ENCODE measurements at places on chromosomes 12 and 14. TPM values are rescaled to one million over a fixed set of nuclear protein-coding genes. Genes with fewer than 3 reads are reported as not detected.

- no peak overlapping the region for H3K27ac ChIP-seq
- no peaks in the 10 kb centered on the region for H3K4me1 ChIP-seq
Observed at GRCh38 chr14:86788224-86788623, 1204.8 kb downstream of the GALC start.

GRCh38 chr12:102891756-102892155, 25.3 kb downstream of the PAH start:
- no peaks in the 10 kb centered on the region for H3K27me3 ChIP-seq
- H3K27ac ChIP-seq: no peak overlapping the region
- H3K36me3 ChIP-seq: no peaks in the 10 kb centered on the region
- no peak for DNase-seq
- no peak overlapping the region for H3K4me3 ChIP-seq
- no peaks in the 10 kb centered on the region for H3K4me1 ChIP-seq

DNA sequence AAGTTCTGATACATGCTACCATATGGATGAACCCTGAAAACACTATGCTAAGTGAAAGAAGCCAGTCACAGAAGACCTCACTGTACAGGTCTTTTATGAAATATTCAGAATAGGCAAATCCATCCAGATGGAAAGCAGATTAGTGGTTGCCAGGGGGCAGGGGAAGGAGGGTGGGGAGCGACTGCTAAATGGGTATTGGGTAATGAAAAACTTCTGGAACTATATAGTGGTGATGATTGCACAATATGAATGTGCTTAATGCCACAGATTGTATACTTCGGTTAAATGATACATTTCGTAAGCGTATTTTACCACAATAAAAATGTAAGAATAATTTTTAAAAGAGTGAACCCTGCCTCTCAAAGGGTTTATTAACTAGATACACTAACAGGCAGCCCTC, 11.8 kb upstream of the KSR2 start:
- no peaks in the 10 kb centered on the region for H3K36me3 ChIP-seq
- no peaks in the 10 kb centered on the region for H3K4me1 ChIP-seq
- DNase-seq: no peak
- no peak overlapping the region for H3K27ac ChIP-seq

DNA sequence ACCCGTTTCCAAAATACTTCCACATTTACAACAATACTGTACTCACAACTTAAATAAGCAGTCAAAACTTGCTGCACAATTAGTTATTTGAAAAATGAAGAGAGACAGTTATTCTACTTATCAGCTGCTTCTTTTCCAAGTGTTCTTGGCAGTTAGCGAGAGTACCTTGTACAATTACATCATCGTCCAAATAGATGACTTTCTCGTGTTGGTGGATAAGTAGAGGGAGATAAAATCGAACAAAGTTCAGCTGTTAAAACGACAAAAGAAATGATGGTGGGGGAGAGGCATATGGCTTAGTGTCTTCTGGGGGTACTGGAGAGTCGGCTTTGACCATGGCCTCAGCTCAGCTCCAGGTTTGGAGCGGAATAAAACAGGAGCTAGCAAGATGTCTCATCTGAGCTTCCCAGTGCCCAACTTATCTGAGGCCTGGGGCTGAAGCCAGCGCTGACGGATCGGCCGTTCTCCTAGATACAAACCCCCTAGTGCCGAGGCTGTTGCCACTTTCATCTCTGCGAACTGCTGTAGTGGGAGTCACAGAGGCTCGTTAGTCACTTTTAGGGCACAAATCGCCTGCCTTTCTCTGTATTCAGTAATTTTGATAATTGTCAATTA, 31.7 kb downstream of the TDG start:
- no peak for DNase-seq
- H3K36me3 ChIP-seq: no peaks in the 10 kb centered on the region
- H3K4me1 ChIP-seq: no peaks in the 10 kb centered on the region
- no peak overlapping the region for H3K4me3 ChIP-seq

- no peak for DNase-seq
- no peaks in the 10 kb centered on the region for H3K4me1 ChIP-seq
- no peaks in the 10 kb centered on the region for H3K36me3 ChIP-seq
- H3K27me3 ChIP-seq: no peaks in the 10 kb centered on the region
Observed at GRCh38 chr12:50914872-50915484, 37.4 kb upstream of the HIGD1C start.

Gene KRT73
- not detected for polyA plus RNA-seq

Gene RASSF9
- not detected for polyA plus RNA-seq

Gene IFT81
- 0.11 TPM for polyA plus RNA-seq

- no peak for DNase-seq
- no peaks in the 10 kb centered on the region for H3K36me3 ChIP-seq
- no peaks in the 10 kb centered on the region for H3K27me3 ChIP-seq
- no peaks in the 10 kb centered on the region for H3K4me1 ChIP-seq
- no peak overlapping the region for H3K27ac ChIP-seq
Observed at GRCh38 chr14:47833011-47833410, 157.6 kb upstream of the MDGA2 start.

Gene ALDH1L2
- polyA plus RNA-seq: not detected

Gene COL2A1
- not detected for polyA plus RNA-seq

Gene SP1
- 8.1 TPM for polyA plus RNA-seq

DNA sequence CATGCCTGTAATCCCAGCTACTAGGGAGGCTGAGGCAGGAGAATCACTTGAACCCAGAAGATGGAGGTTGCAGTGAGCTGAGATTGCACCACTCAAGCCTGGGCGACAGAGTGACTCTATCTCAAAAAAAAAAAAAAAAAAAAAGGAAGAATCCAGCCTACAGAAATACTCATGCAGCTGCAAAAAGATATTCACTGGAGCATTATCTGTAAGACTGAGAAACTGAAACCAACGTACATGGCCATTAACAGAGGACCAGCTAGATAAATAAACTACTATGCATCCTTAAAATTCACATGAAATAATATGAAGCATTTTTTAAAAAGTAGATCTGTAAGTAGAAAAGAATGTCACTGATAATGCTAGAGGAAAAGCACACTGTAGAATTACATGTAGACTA, 3.5 kb downstream of the SLC7A7 start:
- no peaks in the 10 kb centered on the region for H3K36me3 ChIP-seq
- H3K27me3 ChIP-seq: no peaks in the 10 kb centered on the region
- H3K27ac ChIP-seq: no peak overlapping the region
- no peak for DNase-seq
- no peak overlapping the region for H3K4me3 ChIP-seq

- peaks cover 27% of the 10 kb centered on the region for H3K36me3 ChIP-seq
- no peak for DNase-seq
- H3K27ac ChIP-seq: peak overlapping the region; percentile 97
- peak overlapping the region; percentile 100 for H3K4me3 ChIP-seq
- H3K4me1 ChIP-seq: peaks cover 38% of the 10 kb centered on the region
Observed at GRCh38 chr14:49584058-49584457, 2.1 kb downstream of the RPS29 start.

DNA sequence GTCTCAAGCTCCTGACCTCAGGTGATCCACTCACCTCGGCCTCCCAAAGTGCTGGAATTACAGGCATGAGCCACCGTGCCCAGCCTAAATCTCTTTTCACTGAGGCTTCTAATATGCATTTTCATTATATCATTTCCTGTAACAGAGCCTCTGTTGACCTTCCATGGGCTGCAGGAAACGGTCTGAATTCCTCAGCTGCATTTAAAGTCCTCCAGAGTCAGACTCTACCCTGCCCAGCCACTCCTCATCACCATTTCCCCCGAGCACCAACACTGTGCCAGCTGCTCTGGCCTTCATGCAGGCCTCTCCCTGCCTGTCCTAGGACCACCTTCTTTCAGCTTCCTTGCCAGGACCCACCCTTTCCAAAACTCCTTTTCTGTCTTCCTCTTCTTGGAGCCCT, 9.8 kb upstream of the NFKBIA start:
- H3K4me3 ChIP-seq: no peak overlapping the region
- DNase-seq: no peak
- no peak overlapping the region for H3K27ac ChIP-seq
- H3K27me3 ChIP-seq: no peaks in the 10 kb centered on the region
- no peaks in the 10 kb centered on the region for H3K36me3 ChIP-seq

DNA sequence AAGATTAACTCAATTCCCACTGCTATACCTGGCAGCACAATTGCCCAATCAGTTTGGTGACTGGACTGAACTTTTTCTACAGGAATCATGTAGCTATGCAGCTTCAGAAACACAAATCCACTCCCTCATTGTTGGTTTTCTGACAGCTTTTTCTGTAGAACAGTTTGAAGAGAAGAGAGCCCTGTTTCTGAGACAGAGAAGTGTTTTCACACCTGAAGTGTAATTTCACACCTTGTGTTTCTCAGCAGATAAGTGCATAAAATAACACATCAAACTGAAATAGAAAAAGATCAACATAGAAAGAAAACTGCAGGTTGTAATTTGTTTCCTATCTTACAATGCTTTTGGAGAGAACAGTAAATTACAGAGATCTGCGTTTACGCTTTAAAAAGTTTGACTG, 335.6 kb downstream of the SNAPC1 start:
- H3K27me3 ChIP-seq: peaks cover 2% of the 10 kb centered on the region
- DNase-seq: no peak
- no peaks in the 10 kb centered on the region for H3K36me3 ChIP-seq
- H3K4me3 ChIP-seq: no peak overlapping the region

DNA sequence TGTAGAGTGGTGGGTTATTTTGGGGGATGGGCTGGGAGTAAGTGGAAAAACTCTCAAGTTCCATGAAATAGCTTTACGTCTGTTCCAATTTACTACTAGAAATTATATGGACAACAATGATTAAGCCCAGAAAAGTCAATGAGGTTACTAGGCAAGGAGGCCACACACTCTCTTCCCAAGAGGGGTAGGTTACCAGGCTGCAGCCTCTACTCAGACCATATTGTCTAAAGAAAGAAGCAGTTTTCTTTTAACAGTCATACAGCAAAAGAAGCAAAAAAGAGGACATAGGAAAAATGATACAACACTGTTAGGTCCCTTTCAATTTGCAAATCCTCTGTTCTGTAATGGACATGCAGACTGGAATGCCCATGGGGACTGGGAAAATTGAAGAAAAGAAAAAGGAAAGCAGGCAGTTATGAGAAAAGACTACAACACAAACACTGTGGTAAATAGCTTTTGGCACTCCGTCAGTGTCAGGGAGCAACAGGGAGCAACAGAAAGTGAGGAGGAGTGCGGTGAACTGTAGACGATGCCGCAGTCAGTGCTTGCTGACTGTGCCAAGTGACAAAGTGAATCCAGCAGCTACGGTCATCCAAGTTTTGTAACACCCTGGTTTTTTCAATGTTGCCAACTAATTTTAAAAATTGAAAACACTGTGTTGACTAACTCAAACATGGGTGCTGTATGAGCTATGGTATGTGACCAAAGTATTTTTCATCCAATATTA, 39.8 kb upstream of the HMGA2 start:
- no peaks in the 10 kb centered on the region for H3K27me3 ChIP-seq
- H3K36me3 ChIP-seq: no peaks in the 10 kb centered on the region
- H3K4me3 ChIP-seq: no peak overlapping the region
- no peak overlapping the region for H3K27ac ChIP-seq
- no peaks in the 10 kb centered on the region for H3K4me1 ChIP-seq

- no peak overlapping the region for H3K27ac ChIP-seq
- DNase-seq: no peak
- H3K36me3 ChIP-seq: peaks cover 54% of the 10 kb centered on the region
- H3K4me1 ChIP-seq: no peaks in the 10 kb centered on the region
Observed at GRCh38 chr12:76810671-76811419, 46.9 kb downstream of the ZDHHC17 start.

Data from CD4-positive, CD25-positive, alpha-beta regulatory T cell (primary cell).